ENCODE measurements at places on chromosomes 16 and 17.

GRCh38 chr17:41065829-41066624 lies at the start of gene KRTAP2-4:
Gene KRTAP2-4 (minus strand): TSS chr17:41065879. CDS start chr17:41065845, 34 bp downstream.
- no peak for DNase-seq

- peak; percentile 39 for DNase-seq
These were observed 19.1 kb upstream of the CD79B start for GRCh38 chr17:63950940-63951907.

- no peak for DNase-seq
These were observed 443.4 kb upstream of the SOX9 start for GRCh38 chr17:71677439-71677838.

DNA sequence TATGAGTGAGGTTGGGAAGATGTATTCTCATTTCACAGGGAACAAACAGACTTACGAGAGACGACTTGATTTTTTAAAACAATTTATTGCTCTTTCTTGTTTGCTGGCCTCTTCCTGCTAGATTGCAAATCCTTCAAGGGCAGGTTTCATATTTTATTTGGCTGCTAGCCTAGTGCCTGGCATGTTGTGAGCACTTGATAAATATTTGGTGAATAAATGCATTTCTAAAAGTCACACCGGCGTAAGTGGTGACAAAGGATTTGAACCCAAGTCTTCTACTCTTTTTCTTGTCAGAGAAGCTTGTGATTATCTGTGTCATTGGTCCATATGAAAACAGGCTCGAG lies 1.4 kb downstream of the WWP2 start:
- DNase-seq, result no peak

DNA sequence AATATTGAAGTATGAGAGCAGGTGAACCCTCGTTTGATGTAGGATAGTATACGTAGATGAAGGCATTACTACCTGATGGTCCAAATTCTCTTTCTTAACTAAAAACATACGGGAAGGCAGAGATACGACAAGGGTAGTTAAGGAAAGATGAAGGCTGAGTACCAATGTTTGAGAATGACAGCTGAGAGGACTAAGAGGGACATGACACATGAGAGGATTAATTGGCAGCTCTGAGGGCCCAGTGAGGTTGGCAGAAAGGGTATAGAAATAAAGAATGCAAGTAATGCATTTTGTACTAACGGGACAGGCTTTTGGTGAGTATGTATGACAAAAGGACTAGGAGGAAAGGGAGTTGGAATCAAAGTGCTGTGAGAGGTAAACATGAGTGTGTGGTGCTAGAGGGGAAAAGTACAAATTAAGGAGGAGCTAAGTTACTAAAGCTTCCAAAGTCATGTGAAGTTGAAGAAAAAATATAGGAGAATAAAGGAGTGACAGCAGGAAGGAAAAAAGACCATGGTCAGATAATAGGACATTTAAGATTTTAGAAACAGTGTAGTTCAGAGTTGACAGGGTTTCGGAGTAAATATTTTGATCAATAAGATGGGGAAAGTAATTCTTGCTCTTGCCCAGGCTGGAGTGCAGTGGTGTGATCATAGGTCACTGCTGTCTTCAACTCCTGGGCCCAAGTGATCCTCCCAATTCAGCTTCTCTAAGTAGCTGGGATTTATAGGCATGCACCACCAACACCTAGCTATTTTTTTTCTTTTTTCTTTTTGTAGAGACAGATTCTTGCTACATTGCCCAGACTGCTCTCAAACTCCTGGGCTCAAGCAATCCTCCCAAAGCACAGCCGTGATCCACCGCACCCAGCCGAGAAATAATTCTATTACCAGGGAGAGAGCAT lies 43.1 kb upstream of the ITGA2B start:
- DNase-seq, result no peak

DNA sequence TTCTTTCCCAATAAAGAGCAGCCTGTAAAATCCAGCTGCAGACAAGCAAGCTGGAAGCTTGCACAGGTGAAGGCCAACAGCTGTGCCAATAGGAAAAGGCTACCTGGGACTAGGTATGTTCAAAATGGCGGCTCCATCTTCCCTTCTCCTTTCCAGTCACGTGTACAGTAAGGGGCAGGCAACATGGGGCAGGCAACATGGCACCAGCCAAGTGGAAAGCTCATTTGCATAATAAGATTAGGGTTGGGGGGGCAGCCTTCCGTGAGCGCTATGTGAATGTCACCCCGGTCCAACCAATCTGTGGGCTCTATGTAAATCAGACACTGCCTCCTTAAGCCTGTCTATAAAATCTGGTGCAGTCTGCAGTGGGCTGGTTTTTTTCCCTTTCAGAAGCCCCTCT lies 31.3 kb downstream of the TVP23A start:
- DNase-seq, result peak; percentile 41

DNA sequence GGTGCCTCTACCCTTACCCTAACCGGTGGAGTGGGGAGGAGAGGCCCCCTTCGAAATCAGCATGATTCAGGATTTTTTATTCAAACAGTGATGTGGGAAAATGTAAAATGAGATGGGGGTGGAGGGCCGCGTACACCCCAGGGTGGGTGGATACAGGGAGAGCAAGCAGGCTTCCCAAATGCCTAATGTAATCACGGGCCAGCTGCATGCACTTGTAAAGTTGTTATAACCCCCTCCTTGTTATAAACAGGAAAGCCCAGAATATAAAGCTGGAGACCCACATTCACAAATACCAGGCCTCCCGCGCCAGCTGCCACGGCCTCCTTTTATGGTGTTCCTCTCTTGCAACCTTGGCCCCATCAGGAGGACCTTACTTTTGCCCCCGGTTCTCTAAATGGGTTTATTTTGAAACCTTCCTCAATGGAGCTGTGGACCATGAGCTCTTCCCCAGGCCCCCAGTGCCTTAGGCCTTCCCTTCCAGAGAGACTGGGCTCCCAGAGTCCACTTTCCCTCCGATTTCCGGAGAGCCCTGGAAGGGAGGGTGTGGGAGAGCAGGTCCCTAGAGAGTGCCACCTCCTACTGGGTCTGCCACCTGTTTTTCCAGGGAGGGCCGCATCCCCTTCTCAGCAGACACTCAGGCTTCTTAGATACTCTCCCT lies 906 bp upstream of the FOXL1 start:
- peak; percentile 1 for DNase-seq

DNA sequence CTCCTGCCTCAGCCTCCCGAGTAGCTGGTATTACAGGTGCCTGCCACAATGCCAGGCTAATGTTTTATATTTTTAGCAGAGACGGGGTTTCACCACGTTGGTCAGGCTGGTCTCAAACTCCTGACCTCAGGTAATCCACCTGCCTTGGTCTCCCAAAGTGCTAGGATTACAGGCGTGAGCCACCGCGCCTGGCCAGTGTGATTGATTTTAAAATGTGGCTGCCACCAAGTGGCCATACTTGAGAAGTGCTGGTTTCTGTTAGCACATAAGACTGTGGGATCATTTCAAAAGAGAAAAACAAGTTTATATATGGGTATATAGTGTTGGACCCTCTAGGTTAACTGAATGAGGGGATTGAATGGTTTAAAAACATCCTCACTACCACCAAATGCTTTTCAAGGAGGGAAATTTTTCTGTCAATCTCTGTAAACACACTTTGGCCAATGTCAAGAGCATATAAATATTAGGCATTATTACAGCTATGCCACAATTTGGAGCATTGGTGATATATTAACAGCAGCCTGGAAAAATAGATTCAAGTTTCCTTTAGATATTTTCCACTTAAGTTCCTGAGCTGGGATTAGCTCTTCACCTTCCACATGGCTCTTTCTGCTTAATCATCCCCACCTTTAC lies 13.5 kb upstream of the DHRS13 start:
- DNase-seq, result peak; percentile 50

Data from NCI-H69 (cell line).